ENCODE measurements at places on chromosomes 1 and 21. TPM values are rescaled to one million over a fixed set of nuclear protein-coding genes. Genes with fewer than 3 reads are reported as not detected.

DNA sequence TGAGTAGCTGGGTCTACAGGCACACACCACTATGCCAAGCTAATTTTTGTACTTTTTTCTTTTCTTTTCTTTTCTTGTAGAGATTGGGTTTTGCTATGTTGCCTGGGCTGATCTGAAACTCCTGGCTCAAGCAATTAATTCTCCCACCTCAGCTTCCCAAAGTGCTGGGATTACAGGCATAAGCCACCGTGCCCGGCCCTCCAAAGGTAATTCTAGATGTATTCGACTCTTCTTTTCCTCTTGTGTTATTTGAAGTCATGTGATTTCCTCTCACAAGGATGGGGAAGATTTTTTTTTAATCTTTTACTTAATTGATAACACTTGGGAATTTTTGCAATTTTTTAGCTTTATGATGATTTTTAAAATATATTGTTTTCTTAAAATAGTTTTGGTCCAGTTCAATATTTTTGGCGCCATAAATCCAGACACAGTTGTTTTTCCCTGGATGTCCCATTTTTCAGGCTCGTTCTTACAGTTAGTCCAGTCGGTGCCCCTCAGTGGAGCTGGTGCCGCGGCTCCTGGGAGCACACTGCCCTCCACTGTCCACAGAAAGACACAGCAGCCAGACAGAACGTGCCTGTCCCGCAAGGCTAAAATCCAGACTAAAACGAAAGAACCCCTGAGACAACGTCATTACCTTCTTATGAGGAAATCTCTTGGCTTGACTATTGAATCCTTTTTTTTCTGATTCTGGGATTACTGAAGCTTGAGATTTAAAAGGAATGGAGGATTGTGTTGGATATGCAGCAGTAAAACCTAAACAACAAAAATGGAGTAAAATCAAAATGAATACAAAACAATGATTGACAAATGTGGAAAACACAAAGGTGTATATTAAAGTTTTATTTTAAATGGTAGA lies 22.4 kb downstream of the STPG1 start:
- peaks cover 43% of the 10 kb centered on the region for H3K4me1 ChIP-seq
- no peaks in the 10 kb centered on the region for H3K27me3 ChIP-seq
- H3K27ac ChIP-seq = peak overlapping the region; percentile 45
- H3K36me3 ChIP-seq = no peaks in the 10 kb centered on the region

DNA sequence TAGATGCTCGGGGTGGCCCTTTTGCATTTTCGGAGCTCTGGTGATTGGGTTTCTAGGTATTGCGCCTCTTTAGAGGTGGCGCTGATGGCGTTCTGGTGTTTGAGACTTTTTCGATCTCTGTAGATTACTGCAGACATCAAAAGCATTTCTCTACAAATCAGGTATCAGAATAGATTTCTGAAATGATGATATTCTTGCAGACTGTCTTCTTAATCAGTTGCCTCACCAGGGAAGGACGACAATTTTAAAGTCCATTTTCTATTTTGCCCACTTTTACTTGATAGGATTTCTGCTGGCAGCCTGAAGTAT lies 65.2 kb upstream of the VAMP3 start:
- no peaks in the 10 kb centered on the region for H3K36me3 ChIP-seq
- no peaks in the 10 kb centered on the region for H3K27me3 ChIP-seq
- peak overlapping the region; percentile 28 for H3K4me3 ChIP-seq
- no peak for DNase-seq

DNA sequence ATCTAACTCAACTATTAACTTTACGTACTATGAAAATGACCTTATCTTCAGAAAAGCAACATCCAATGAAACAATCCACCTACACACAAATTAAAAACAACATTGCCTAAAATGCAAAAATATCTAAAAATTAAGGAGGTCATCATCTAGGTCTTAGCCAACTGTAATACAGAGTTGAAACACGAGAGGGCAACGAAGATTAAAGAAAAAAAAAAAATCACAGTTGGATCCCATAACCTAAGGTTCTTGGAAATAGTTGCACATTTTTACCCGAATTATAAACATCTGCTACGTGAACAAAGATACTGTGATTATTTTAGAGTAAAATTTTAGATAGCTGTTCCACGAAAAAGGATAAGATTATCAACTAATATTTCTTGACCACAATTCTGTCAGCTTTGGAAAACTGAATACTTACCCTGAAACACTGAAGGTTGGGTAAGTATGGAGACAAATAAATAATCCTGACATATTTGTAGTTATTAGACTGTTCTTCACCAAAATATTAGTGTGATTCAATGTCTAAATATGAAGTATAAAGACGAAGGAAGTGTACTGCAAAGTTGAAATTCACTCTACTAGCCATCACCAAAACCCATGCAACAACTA lies 88.0 kb upstream of the AK4 start:
- no peak overlapping the region for H3K27ac ChIP-seq
- H3K36me3 ChIP-seq = no peaks in the 10 kb centered on the region
- peak; percentile 50 for DNase-seq
- peaks cover 93% of the 10 kb centered on the region for H3K4me1 ChIP-seq

DNA sequence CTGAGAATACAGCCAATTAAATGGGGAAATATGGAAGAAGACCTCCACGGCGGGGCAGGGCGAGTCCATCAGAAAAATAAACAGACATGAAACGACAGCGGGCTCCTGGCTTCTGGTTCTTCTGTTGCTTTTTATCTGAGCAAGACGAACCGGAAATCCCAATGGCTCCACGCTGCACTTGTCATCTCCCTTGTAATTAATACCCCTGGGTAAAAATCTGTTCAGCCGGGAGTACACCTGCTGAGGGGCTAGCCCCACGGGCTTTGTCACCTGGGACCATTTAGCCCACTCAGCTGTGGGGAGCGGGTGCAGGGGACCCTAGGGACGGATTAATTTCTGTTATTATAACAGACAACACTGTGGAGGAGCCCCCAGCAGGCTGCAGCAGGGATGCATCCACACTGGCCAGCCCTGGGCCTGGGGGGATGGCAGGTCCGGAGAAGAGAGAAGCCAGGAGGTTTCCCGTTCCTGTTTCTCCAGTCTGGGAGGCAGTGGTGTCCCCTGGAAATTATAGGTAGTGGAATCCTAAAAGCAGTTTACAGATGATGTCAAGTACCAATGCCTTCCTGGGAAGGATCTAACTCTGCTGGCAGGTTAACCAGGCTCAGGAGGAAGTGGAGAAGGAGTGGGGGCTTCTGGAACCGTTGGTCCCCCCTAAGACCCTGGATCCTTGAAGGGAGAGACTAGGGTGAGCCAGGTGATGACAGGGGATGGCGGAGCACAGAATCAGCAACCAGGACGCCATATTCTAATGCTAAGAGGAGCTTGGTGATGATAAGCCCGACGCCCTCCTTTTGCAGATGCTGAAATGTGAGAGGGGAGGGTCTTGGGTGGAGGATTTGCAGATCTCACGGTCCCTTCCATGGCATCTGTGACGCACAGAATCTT lies 566.1 kb downstream of the PTPRU start:
- no peak overlapping the region for H3K27ac ChIP-seq
- no peak for DNase-seq
- no peaks in the 10 kb centered on the region for H3K36me3 ChIP-seq
- H3K27me3 ChIP-seq = peaks cover 41% of the 10 kb centered on the region
- H3K4me1 ChIP-seq = no peaks in the 10 kb centered on the region
- no peak overlapping the region for H3K4me3 ChIP-seq

- no peaks in the 10 kb centered on the region for H3K27me3 ChIP-seq
- H3K36me3 ChIP-seq = no peaks in the 10 kb centered on the region
- H3K27ac ChIP-seq = peak overlapping the region; percentile 94
- DNase-seq = no peak
These were observed 23.6 kb downstream of the RUNX1 start for GRCh38 chr21:35025206-35026152.

GRCh38 chr1:96236156-96236739 lies 485.3 kb upstream of the PTBP2 start:
- peaks cover 4% of the 10 kb centered on the region for H3K4me1 ChIP-seq
- DNase-seq = peak; percentile 33
- no peaks in the 10 kb centered on the region for H3K36me3 ChIP-seq

DNA sequence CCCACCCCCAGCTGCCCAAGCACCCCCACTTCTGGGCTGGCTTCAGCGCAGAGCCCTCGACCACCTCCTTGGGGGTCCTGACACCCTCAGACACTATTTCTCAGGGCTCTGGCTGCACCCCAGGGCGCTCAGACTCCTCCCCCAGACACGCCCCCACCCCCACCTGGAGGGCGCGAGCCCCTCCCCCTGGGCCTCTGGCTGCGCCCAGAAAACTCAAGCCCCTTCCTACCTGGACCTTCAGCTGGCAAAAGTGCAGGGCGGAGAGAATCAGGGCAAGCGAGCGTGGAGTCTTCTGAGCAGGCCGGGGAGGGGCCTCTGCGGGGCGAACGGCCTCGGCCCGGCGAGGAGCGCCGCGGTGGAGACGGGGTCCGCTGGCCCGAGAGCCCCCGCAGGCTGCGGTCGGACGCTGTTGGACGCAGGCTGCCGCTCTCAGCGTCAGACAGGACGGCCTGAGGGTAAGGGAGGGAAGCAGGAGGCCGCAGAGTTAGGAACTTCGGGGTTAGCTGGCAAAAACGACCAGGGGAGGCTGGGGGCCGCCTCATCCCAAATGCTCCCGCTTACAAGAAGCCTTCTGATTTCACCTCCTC lies 17.4 kb upstream of the NBPF1 start:
- no peak overlapping the region for H3K27ac ChIP-seq
- no peak overlapping the region for H3K4me3 ChIP-seq
- H3K36me3 ChIP-seq = peaks cover 91% of the 10 kb centered on the region
- H3K4me1 ChIP-seq = no peaks in the 10 kb centered on the region
- H3K27me3 ChIP-seq = no peaks in the 10 kb centered on the region

- no peak overlapping the region for H3K27ac ChIP-seq
- peaks cover 10% of the 10 kb centered on the region for H3K4me1 ChIP-seq
- no peaks in the 10 kb centered on the region for H3K27me3 ChIP-seq
- no peaks in the 10 kb centered on the region for H3K36me3 ChIP-seq
- DNase-seq = peak; percentile 82
- no peak overlapping the region for H3K4me3 ChIP-seq
These were observed 1.1 kb upstream of the TMEM82 start for GRCh38 chr1:15740924-15741850.

GRCh38 chr1:76568573-76569238 lies 298.6 kb upstream of the ST6GALNAC5 start:
- no peaks in the 10 kb centered on the region for H3K4me1 ChIP-seq
- no peaks in the 10 kb centered on the region for H3K36me3 ChIP-seq
- no peak overlapping the region for H3K4me3 ChIP-seq
- no peaks in the 10 kb centered on the region for H3K27me3 ChIP-seq

GRCh38 chr1:28886731-28887418 lies 27.5 kb upstream of the EPB41 start:
- H3K27me3 ChIP-seq = no peaks in the 10 kb centered on the region
- no peaks in the 10 kb centered on the region for H3K36me3 ChIP-seq
- H3K27ac ChIP-seq = peak overlapping the region; percentile 86

OR2L8 gene
- total RNA-seq = not detected
